Hypothalamus (tissue), 51 donors: ENCODE measurements at places on chromosomes 11 and 22.

DNA sequence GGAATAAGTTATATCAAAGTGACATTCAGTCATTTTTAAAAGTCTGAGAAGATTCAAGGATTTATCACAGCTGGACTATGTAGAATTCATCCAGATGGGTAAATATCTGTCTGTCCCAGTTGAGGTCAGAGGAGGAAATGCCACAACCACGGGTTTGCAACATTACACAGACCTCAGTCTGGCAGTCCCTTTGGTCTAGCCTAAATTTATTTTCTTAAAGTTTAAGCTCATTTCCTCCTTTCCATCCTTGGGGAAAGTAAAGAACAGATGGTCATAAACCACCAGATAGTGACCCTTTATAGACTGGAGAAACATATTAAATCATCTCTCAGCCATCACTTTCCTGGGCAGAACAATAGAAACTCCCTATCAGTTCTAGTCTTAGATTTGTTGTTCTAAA, 238.4 kb upstream of the DDI1 start:
- no peak for DNase-seq

GRCh38 chr22:33400891-33401290, 342.7 kb upstream of the SYN3 start:
- DNase-seq: no peak

DNA sequence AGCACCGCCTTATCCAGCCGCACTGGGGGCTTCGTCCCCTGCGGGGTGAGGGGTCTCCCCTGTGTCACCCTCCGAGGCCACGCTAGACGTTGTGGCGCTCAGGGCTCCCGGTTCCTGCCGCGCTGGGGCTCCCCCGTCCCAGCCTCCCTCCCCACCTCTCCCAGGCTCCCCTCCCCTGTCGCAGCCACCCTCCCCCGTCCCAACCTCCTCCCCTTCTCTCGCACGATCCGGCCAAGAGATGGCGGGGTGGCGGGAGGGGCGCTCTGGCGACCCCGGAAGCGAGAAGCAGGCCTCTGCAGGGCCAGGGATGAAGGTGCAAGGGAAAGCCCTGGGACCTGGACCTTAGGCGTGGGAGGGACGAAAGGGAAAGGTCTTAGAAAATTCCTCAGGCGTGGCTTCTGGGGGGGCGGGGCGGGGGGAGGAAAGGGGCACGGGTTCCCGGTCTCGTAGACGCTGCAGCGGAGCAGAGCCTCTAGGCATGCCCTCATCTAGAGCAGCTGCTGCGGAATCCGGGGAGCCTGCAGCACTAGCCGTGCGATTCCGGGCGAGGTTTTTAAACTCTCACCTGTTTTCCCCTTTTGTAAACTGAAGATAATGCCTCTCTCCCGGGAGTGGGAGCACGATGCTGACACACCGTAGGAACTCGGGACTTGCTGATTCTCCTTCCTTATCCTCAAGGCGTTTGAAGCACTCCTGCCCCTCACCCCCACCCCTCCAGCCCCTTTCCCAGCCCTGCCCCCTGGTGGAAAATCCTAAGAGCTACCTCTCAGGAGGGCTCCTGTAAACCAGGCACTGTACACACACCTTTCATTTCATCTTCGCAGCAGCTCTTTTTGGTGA, 14.4 kb downstream of the KCNJ5 start:
- DNase-seq: no peak

GRCh38 chr22:24525416-24526037, 29.4 kb downstream of the GUCD1 start:
- no peak for DNase-seq

DNA sequence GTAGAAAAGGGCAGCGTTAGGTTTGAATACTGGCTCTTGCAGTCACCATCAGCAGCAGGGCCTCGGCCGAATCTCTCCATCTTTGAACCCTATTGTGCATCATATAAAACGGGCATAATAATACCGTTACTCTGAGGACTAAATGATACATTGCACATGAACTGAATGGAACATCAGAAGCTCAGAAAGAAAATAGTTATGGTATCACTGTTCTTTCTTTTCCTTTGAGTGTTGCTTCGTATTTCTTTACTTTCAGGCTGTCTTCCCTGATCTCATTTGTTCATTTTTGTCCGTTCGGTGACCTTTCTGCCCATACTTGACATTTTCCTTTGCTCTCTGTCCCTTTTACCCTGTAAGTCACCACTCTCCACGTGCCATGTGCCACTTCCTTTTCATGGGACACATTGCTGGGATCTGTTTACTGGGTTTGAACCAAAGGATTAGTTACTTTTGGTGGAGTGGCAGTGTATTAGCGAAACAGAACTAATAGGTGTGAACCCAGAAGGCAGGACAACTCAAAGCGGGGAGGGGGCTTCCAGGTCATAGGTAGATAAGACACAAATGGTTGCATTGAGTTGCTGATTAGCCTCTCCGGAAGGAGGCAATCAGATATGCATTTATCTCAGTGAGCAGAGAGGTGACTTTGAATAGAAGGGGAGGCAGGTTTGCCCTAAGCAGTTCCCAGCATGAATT, 717 bp upstream of the ZNF202 start:
- DNase-seq: no peak

DNA sequence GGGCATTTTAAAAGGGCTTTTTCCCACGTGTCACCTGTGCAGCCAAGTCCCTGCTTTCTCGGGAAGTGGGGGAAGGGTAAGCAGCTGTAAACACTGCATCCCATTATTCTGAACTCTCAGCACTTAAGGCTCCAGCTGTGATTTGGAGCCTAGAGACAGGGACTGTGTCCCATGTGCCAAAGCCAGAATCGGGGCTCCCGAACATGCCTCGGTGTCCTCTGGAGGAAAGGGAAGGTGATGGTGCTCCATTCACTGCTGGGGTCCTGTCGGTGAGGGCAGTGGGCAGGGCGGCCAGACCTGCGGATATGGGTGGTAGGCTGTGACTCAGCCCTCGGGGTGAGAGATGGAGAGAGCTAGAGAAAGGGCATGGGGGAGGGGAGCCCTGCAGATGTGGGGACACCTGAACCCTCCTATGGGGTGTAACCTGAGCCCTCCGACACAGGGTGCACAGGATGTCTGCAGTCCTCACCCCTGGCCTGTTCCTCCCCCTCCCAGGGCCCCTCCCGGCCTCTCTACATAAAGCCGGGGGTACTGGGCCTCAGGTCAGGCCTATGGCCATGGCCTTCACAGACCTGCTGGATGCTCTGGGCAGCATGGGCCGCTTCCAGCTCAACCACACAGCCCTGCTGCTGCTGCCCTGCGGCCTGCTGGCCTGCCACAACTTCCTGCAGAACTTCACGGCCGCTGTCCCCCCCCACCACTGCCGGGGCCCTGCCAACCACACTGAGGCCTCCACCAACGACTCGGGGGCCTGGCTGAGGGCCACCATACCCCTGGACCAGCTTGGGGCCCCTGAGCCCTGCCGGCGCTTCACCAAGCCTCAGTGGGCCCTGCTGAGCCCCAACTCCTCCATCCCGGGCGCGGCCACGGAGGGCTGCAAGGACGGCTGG, 31.8 kb downstream of the CAPN1 start:
- DNase-seq: no peak

DNA sequence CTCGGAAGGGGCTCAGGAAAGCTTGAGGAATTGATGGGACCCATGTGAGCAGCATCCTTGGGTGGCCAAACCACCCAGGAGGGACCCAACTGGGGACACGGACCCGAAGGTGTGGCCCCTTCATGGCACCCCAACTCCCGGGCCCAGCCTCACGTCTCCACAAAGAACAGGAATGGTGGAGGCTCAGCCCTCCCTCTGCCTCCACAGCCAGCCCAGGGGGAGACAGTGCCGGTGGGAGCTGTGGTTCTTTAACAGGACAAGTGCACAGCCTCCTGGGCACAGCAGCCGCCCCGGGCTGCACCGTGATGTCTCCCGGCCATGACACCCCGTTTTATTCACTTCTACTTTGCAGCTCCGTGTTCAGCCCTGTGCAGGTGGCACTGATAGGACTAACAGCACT, 587.2 kb downstream of the BRD1 start:
- DNase-seq: no peak

GRCh38 chr11:100932474-100933100, 197.0 kb downstream of the PGR start:
- no peak for DNase-seq
